Breast epithelium (tissue), 4 donors: ENCODE measurements at places on chromosomes 5 and 9. TPM values are rescaled to one million over a fixed set of nuclear protein-coding genes. Genes with fewer than 3 reads are reported as not detected.

- no peak for DNase-seq
- H3K27me3 ChIP-seq = no peaks in the 10 kb centered on the region
- no peaks in the 10 kb centered on the region for H3K4me1 ChIP-seq
- H3K27ac ChIP-seq = no peak overlapping the region
- no peaks in the 10 kb centered on the region for H3K36me3 ChIP-seq
- no peak overlapping the region for H3K4me3 ChIP-seq
These were observed 250.3 kb downstream of the TRIM32 start for GRCh38 chr9:116937361-116937760.

Gene FAM81B
- not detected for total RNA-seq

- no peak for DNase-seq
- H3K4me3 ChIP-seq = no peak overlapping the region
- no peaks in the 10 kb centered on the region for H3K36me3 ChIP-seq
- H3K27ac ChIP-seq = no peak overlapping the region
- no peaks in the 10 kb centered on the region for H3K27me3 ChIP-seq
- H3K4me1 ChIP-seq = no peaks in the 10 kb centered on the region
These were observed 216.6 kb downstream of the TLE1 start for GRCh38 chr9:81472701-81473100.

- no peak for DNase-seq
- peak overlapping the region; percentile 91 for H3K27ac ChIP-seq
- H3K4me3 ChIP-seq = no peak overlapping the region
- H3K36me3 ChIP-seq = no peaks in the 10 kb centered on the region
- peaks cover 5% of the 10 kb centered on the region for H3K4me1 ChIP-seq
These were observed 91.3 kb downstream of the PRRT1B start for GRCh38 chr9:131636593-131636992.

DNA sequence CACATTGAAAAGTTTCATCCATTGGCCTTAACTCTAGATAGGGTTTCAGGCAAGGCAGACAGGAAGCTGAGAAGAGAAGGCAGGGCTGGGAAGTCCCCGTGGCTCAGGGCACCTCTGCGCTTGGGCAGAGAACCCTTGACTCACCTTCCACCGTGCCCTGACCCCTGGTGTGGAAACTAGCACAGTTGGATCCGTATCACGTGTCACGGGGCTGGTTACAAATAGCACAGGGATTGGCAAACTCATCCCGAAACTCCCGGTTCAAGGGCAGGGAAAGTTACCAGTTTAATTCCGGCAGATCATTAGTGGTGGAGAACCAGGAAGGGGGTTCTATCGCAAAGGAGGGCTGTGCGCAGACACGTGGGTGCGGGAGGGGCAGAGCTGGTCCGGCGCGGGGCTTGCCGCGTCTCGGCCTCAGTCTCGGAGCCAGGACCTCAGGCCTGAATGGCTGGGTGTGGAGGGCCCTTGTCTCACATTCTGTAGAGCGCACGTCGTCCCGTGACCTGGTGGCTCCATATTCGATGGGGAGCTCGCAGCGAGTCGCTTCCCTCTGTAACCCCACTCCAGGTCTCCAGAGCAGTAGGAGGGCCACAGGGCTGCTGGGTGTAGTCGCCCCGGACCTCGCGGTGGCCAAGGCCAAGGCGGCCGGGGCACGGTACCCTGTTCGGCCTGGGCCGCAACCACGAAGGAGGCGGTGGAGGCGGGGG, 771 bp upstream of the TMEM171 start:
- no peak overlapping the region for H3K27ac ChIP-seq
- no peaks in the 10 kb centered on the region for H3K4me1 ChIP-seq
- no peak for DNase-seq
- H3K36me3 ChIP-seq = no peaks in the 10 kb centered on the region
- peaks cover 3% of the 10 kb centered on the region for H3K27me3 ChIP-seq

DNA sequence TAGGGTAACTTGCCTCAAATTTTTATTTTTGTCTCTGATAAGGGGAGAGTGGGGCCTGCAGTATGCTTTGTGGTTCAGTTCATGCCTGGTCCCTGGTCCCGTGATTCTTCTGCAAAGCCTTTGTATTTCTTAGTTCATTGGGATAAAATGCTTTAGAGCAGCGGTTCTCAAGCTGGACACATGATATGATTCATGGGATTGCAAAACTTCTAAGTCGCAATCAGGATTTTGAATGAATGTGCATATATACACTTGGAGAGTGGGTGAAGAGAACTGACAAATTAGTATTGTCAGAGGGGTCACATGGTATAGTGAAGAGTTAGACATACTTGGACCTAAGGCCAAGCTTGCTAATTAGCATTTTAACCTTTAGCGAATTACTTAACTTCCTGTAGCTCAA, 265.4 kb upstream of the KLF9 start:
- H3K27ac ChIP-seq = no peak overlapping the region
- H3K27me3 ChIP-seq = no peaks in the 10 kb centered on the region
- H3K4me3 ChIP-seq = no peak overlapping the region
- H3K4me1 ChIP-seq = no peaks in the 10 kb centered on the region

DNA sequence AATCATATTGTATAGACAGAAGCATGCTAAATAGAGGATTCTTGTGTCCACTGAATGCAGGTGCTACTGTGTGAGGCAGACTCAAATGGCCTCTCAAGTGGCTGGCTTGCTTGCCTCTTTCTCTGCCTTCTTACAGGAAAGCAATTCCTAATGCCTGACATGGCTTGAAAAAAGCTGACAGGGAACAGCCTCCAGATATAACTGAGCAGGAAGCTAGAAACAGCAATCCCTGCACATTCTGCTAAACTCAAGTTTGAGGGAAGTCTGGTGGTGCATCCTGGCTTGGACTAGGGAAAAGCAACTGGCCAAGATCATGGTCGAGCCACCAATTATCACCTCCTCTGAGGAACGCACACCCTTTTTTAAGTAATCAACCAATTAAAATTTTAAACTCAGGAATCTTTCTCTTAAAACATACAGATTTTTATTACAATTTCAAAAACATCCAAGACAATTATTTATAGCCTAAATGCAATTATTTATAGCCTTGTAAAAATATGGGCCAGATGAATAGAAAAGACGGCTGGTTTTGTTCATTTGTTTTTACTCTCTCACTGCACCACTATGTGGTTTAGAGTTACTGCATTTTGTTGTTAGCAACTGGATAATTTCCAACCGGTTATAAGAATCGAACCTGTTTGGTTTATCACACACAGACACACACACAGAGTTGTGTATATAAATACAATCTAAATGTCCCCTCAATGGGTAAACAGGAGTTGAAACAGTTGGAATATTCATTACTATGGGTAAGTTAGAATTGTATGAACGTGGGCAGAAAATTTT, 290.9 kb upstream of the ANKRD55 start:
- no peak overlapping the region for H3K4me3 ChIP-seq
- H3K4me1 ChIP-seq = no peaks in the 10 kb centered on the region
- no peaks in the 10 kb centered on the region for H3K36me3 ChIP-seq
- H3K27ac ChIP-seq = no peak overlapping the region
- DNase-seq = no peak
- H3K27me3 ChIP-seq = no peaks in the 10 kb centered on the region

Gene ADGRV1
- total RNA-seq = 55.3 TPM

Gene SPATA31A1
- not detected for total RNA-seq

- H3K4me1 ChIP-seq = no peaks in the 10 kb centered on the region
- no peak overlapping the region for H3K27ac ChIP-seq
- no peak for DNase-seq
- no peaks in the 10 kb centered on the region for H3K27me3 ChIP-seq
These were observed 7.7 kb upstream of the TCOF1 start for GRCh38 chr5:150349681-150350275.

DNA sequence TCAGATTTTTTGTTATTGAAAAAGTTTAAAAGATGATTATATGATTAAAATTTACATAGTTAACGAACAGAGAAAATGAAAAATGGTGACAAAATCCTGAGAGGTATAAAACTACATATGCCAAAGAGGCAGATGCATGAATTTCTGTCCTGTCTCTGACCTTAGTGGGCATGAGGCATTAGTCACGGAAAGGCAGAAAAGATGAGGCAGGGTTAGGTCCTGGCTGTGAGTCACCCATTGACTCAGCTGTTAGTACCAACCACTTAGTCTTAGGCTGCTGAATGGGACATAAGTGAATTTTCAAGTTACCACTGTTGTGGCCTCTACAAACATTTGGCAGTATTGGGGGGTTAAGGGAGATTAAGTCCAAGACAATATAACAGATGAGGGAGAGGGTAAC, 33.1 kb downstream of the RASA1 start:
- H3K4me3 ChIP-seq = no peak overlapping the region
- peaks cover 6% of the 10 kb centered on the region for H3K4me1 ChIP-seq
- H3K27ac ChIP-seq = no peak overlapping the region
- no peak for DNase-seq

GRCh38 chr5:163772241-163772640, 266.8 kb downstream of the MAT2B start:
- no peaks in the 10 kb centered on the region for H3K36me3 ChIP-seq
- no peak overlapping the region for H3K27ac ChIP-seq
- no peaks in the 10 kb centered on the region for H3K27me3 ChIP-seq
- no peak for DNase-seq

GRCh38 chr5:111259636-111260035, 35.5 kb downstream of the CAMK4 start:
- H3K4me3 ChIP-seq = no peak overlapping the region
- no peak overlapping the region for H3K27ac ChIP-seq
- no peaks in the 10 kb centered on the region for H3K4me1 ChIP-seq
- H3K36me3 ChIP-seq = no peaks in the 10 kb centered on the region
- DNase-seq = no peak
- H3K27me3 ChIP-seq = no peaks in the 10 kb centered on the region

DNA sequence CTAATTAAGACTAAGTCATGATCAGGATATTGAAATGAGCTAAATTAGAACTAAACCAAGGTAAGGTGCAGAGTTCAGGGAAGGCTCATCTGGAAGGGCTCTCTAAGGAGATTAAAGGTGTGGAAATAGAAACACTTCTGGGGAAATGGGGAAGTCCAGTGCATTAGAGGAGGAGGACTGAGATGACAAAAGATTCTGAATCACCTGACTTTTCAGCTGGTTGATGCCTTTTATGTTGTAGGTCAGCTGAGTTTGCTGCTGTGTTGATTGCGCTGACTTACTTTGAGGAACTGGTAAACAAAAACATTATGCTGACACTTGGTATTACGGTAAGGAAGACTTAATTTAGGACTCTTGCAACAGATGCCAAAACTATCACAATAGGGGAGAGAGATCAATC, 23.8 kb downstream of the IFNA5 start:
- no peak overlapping the region for H3K27ac ChIP-seq
- H3K4me1 ChIP-seq = no peaks in the 10 kb centered on the region
- H3K27me3 ChIP-seq = no peaks in the 10 kb centered on the region
- H3K4me3 ChIP-seq = no peak overlapping the region
- no peak for DNase-seq

DNA sequence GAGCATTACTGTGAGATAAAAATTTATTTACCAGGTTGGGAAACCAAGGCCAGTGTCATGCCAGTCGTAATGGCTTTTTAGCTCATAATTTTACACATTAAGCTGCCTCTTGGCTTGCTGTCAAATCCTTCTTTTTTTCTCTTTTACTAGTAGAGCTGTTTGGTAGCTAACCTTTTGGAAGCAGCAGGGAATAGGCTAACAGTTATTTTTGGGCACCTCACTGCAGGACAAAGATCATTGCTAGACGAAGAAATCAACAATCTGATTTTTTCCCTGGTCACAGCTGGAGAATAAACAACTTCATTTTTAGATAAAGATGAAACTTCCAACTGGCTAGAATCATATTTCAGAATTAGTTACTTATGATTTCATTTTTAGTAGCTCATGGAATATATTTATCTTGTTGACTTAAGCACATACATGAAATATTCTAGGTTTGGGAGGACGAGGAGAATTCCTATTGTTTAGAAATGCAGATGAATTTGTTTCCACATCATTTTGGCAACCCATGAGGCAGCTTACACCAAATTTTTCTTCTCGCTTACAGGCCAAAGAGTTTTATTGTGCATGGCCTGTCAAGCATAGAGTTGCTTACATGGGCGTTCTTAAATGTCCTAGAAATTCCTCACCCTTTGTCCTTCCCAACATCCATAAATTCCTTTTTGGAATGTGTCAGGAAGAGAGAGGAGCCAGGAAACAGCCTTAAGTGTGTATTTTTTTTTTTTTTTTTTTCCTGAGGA, 19.6 kb downstream of the TNC start:
- H3K27me3 ChIP-seq = no peaks in the 10 kb centered on the region
- no peak for DNase-seq
- no peaks in the 10 kb centered on the region for H3K36me3 ChIP-seq
- no peaks in the 10 kb centered on the region for H3K4me1 ChIP-seq
- H3K27ac ChIP-seq = no peak overlapping the region
- no peak overlapping the region for H3K4me3 ChIP-seq

DNA sequence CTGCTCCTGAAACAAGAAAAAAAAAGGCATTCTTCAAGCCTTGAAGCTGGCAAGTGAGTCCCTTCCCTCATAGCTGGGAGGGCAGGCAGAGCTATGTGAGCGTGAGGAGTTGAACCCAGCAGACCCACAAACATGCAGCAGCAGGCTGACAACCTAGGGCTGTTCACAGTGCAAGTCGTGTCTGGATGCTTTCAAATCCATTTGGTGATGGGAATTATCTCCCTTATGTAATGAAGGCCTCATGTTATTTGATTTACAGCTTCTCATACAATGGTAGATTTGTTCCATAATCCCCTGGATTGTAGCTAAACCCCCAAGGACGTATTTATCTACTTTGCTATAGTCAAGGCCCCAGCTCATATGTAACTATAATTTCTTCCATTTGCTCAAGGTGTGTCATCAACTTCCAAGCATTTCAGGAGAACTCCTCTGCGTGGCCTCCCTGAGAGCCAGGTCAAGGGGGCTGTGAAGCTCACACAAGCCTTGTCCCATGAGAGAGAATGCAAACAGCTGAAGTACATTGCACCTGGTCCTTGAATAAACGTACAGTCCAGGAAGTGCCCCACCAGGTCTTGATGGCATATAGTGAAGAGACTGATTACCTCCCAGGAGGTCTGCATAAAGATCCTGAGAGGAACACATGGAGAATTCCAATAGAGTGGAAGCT, 124.8 kb upstream of the SLC1A3 start:
- H3K36me3 ChIP-seq = no peaks in the 10 kb centered on the region
- H3K27ac ChIP-seq = no peak overlapping the region
- no peak for DNase-seq
- H3K4me3 ChIP-seq = no peak overlapping the region

- H3K27me3 ChIP-seq = no peaks in the 10 kb centered on the region
- no peak overlapping the region for H3K4me3 ChIP-seq
- DNase-seq = no peak
- H3K4me1 ChIP-seq = no peaks in the 10 kb centered on the region
- H3K27ac ChIP-seq = no peak overlapping the region
These were observed 647.0 kb downstream of the EFNA5 start for GRCh38 chr5:107023732-107024131.

DNA sequence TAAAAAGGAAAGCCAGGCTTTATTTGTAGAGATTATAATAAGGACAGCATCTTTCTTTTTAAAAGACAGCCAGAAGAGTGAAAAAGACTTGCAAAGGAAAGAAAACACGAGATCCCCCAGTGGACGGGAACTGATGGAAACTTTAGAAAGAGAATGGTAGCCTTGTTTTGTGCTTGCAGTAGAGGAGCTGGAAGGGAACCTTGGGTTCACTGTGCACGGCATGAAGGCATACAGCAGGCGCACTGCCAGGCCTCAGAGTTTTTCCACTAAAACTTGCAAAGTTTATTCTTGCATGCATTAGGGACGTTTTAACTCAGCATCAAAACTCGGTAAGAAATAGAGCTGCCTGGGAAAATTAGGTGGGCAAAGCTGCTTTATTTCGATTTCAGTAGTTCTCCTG, 248.6 kb downstream of the IRX1 start:
- no peak overlapping the region for H3K27ac ChIP-seq
- H3K4me1 ChIP-seq = no peaks in the 10 kb centered on the region
- H3K4me3 ChIP-seq = no peak overlapping the region
- DNase-seq = no peak
